ENCODE measurements at places on chromosomes 5 and 9.

DNA sequence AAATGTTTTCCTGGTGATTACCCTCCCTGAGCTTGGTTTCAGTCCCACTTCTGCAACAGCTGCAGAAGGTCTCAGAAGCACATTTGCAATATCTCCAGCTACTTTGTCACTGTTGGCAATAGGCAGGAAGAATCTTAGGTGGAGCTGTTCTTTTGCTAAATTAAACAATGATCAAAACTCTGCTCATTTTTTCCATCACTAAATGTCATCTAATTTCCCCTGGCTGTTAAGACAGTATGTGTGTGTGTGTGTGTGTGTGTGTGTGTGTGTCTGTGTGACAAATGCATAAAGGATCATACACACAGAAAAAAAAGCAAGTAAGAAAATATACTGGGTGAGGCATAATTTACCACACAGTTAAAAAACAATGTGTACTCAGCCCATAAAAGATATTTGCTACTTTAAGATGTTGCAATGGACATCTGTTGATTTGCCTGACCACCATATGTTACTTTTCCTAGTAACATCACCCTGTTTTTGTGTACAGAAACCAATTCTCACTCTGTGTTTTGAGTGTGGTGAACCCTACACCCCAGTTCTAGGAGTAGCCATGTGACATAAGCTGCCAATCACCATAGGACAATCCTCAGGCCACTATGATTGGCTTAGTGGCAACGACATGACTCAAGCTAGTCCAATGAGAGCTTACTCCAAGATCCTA, 572.6 kb upstream of the CLINT1 start:
- no peak for DNase-seq

DNA sequence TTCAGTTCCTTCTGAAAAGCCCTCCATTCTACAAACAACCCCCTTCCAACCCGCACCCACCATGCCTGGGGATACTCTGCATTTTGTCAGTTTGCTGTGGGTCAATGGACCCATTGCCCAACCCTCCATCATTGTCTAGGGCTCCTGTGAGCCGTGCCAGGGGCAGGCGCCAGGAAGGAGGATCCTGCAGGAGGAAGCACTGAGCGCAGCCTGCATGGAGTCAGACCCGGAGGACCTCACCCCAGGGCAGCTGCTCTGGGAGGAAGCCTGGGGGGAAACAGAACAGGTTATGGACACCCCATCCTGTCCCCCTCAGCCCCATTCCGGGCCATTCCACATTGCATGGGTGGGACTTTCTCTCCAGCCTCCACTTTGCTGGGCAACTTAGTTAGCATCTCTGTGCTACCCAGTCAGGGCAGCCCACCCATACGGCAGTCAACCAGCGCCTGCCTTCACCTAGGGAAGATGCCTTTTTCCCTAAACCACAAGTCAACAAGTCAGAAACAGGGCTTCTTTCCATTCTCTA, 48.6 kb upstream of the VDAC1 start:
- DNase-seq = no peak

GRCh38 chr5:37714756-37715155, 125.1 kb downstream of the GDNF start:
- no peak for DNase-seq

GRCh38 chr5:67983251-67984110, 232.1 kb upstream of the PIK3R1 start:
- DNase-seq = peak; percentile 72

DNA sequence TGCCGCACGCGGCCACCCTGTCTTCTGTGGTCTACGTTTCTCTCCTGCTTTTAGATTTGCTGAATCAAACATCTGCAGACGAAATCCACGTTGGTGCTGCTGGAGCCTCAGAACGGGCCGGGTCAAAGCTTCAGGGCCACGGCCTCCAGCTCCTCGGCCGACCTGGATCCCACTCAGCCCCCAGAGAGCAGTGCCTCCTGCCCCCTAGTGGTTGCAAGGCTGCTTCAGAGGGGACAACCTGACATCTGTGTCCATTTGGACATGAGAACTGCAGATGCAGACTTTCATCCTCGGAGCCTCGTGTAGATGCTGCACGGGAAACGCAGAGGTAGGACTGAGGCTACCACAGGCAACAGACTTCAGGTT, 23.0 kb upstream of the SLC6A3 start:
- DNase-seq = no peak

DNA sequence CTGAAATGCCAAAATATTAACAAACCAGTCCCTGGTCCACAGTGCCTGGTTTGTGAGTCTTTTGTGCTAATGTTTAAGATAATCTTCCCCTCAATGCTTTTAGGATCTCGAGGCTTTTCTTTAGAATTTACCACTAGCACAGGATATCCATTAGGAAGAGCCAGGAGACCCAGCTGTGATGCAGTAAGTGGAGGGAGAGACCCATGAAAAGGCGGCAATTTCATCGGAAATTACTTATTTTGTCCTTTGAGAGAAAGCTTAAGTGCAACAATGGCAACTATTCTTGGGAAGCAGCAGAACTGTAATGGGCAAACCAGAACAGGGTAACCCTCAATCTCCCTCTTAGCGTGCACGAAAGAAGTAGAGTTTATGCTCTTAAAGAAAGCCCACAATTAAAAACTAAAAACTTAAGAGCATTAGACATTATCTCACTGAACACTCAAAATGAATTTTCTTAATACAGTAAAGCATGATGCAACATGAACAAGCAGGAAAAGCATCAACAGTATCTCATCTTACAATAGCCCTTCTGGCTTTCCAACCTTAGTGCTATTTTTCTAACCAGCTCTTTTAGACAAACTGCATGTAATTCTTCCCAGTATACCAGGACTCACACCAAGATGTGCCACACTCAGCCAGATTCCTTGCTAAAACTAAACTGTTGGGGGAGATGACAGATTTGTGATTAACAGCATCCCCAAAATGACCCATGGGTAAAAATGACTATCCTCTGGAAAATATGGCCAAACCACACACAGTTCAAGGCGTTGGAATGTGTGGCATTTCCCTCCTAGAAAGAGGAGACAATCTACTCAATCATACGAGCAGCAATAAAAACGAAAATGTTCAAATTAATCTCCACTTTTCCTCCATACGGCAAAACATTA, 36.4 kb downstream of the PWWP2A start:
- peak; percentile 92 for DNase-seq

DNA sequence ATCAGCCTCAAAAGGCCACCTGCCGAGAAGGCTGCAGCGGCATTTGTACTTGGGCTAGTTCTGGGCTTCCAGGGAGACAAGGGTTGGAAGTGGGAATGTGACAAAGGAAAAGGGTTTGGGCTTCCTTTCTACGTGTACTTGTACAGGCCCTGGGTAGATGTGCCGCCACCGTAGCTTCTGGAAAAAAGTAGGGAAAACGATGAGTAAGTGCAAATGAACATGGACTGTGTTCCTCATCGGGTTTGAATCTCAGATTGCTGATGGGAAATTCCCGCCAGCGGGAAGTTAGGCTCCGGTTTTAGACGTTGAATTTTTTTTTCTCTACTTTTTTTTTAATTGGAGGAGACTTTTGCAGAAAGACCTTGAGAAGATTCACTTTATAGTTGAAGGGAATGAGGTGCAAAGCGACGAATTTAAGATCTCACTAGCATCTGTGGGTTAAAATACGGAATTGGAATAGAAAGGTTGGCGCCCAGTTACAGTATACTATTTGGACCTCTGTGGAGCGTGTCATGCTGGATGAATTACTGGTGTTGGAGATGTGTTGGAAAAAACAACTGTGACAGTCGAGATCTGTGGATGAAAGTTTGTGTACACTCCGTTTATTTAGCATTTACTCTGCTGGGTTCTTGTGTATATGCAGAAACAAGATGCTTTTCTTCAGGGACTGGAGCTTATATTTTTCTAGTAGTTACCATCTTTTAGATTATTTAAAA, 1.2 kb downstream of the G3BP1 start:
- peak; percentile 57 for DNase-seq

GRCh38 chr5:75262271-75262670, 25.6 kb upstream of the ANKRD31 start:
- no peak for DNase-seq

DNA sequence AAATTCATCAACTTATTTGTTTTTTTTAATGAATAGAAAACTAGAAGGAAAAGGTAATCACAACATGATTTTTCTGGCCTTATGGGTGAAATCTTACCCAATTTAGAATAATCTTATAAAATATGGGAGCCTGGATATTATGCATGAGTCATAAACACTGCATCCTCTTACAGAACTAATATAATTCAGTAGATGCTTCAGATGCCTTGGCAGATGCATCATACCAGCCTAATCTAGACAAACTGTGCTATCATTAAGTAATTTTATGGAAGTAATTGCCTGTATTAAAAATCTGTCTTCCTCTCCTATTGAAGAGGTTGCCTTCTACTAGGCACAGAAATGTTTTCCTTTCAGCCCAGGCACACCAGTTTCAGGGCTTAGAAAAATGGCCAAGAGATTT, 2384.6 kb upstream of the WWC1 start:
- no peak for DNase-seq

GRCh38 chr5:84603568-84604185, 219.0 kb upstream of the EDIL3 start:
- DNase-seq = peak; percentile 11

All from EL (cell line).